ENCODE measurements at places on chromosomes 6 and 20.

DNA sequence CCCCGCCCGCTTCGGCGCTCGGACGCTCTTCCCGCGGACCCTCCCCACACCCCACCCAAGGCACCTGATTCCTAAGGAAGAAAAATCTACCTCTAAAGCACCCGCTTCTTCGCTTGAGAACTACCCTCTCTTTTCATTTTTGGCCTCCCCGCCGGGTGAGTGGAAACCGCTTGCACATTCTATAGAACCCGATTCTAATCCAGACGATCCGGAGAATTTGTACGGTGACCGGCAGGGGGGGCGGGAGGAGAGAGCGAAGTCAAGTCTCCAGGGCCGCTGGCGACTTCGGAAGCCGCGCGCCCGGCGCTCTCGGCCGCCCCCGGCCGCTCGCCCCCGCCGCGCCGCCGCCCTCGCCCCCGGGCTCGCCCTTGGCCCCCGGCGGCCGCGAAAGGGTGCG is at the start of gene RBM24:
Gene RBM24, plus strand, starts transcription at position 262 of the 397 bp plus-strand sequence. CDS start 221 bp downstream, outside the sequence.
- peak; percentile 65 for DNase-seq

GRCh38 chr6:7432391-7433120 is 42.9 kb downstream of the RIOK1 start:
- DNase-seq = no peak

DNA sequence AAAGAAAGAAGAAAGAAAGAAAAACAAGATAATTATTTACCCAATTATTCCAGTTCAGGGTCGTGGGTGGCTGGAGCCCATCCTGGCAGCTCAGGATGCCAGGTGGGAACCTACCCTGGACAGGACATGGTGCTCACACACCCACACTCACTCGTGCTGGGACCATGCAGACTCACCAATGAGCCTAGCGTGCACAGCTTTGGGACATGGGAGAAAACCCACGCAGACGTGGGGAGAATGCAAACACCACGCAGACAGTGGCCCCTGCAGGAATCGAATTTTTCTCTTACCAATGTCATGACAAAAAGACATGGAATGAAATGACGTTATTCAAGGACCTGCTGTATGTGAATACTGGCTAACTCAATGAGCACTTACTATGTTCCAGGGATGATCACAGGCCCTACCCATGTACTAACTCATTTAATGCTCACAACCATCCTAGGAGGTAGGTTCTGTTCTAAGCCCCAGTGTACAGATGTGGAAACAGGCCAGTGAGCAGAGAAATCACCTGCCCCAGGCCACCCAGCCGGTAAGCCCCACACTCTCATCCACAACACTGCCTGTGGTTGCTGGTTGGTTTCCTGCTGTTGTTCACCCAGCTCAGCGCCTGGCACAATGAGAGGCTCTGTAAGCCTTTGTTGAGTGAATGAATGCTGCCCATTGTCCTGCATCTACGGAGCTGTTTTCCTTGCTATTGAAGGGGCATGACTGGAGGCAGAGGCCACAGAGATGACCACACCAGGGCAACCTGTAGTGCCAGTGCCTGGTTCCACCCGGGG is 6.8 kb upstream of the PI16 start:
- DNase-seq = no peak

- no peak for DNase-seq
Observed at GRCh38 chr6:18265787-18266522, 1.6 kb upstream of the DEK start.

GRCh38 chr6:2029130-2029794 is 216.1 kb downstream of the GMDS start:
- no peak for DNase-seq

DNA sequence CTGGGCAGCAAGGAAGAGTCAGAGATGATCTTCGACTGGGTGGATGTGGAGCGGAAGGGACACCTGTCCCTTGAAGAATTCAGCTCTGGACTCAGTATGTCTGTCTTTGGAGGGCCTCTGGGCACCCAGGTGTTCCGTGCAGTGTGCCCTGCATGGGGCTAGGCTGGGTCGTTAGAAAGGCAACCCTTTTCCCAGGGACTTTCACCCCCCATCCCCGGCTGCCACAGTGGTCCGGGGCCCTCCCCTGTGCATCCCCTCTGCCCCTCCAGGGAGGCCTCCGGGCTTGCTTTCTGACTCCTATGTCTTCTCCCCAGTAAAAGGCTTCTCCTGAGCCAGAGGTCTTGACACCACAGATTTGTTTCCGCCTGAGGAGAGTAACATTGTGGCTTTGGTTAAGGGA is 16.2 kb downstream of the RAB44 start:
- no peak for DNase-seq

DNA sequence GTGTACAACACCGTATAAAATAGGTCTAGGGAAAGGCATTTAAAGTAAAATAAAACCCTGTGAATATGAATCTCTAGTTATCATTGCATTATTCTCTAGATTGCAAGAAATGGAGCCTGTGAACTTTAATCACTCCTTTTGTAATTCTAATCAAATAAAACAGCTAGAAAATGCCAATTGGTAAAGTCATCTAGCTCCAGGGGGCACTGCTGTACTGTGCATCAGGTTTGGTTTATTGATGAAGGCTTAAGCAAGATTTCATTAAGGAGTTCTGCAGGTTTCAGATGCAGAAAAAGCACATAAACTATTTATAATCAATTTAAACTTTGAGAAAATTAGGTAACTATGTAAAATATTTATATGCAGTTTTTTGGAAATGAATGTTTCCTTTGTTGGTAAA is 645.0 kb downstream of the PHF3 start:
- DNase-seq = no peak
